H7 (cell line): ENCODE measurements at places on chromosomes 7 and 10. TPM values are rescaled to one million over a fixed set of nuclear protein-coding genes. Genes with fewer than 3 reads are reported as not detected.

- DNase-seq: no peak
Observed at GRCh38 chr7:133560900-133561299, 308.0 kb downstream of the EXOC4 start.

DNA sequence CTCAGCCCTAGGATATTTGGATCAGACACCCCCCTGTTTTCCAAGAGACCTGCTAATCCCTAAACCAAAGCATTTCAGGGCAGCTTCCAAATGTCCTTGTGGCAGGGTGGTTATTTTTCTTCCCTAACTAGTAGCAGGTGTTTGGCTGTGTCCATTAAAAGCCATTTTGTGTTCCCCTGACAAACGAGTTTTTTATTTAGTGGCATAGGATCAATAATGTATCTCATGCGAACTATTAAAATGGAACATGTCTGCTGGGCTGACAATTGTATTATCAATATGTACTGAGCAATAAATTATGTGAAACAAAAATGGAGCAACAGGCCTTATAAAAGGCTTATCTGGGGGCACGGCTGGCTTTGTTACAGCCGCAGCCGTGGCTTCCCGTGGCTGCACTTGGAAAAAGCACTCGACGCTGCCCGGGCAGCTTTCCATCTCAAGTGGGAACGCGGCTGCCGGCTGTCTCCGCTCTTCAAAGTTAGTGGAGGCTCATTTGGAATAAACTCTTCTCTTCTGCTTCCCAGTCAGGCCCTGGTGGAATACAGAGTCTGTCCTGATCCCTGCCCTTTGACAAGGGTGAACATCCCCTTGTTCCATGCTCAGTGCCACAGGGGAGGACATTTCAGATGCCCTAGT is 554.3 kb downstream of the TYW1 start:
- no peak for DNase-seq

DNA sequence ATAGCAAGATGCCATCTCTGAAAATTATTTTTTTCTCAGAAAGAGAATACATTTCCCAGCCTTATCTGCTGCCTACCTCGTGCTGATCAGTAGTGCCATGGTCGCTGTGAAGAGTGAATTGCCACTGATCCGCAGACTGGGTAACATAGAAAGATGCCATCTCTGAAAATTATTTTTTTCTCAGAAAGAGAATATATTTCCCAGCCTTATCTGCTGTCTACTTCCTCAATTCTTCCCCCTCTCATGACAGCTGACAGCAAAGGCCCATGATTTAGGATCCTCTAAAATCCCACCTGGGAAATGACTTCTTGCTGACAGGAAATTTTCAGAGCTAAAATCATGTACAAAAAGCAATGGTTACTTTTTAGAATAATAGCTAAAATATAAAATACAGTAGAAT is 92.5 kb upstream of the AHR start:
- DNase-seq: no peak

DNA sequence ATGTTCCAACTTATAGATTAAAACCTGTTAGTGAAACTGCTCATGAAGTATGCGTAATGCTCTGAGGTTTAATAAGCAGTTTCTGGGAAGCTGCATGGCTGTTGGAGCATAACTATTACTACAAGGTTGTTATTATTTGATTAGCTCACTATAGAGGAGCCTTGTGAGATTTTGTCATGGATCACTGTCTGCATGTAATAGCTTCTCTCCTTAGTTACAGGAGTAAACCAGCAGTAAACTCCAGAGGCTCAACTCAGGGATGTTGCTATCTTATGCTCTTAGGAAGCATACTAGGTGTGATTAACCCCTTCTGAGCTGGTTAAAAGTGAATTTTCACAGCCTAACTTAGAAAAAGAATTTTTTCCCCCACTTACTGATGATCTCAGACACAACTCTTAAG is 63.6 kb upstream of the IFRD1 start:
- DNase-seq: no peak

DNA sequence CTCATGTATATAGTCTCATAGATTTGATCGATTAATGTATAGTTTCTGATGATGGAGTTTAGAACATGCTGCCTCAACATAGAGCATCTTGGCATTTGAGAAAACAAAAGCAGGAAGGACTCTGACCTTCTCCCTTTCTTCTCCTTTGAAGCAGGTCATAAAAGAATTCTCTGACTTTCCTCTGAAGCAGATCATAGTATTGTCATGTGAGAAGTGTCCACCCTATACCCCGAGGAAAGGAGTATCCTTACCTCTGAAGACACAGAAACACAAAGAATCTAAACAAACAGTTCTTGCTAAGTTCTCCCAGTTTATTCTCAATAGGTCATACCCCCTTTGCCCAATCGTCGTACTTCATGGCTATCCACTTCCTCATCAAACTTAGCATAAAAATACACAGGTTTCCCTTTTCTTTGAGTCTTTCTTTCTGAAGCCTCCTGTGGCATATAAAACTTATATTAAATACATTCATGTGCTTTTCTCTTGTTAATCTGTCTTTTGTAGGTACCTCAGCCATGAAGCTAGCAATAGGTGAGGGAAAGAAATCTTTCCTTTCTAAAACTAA is 194.9 kb downstream of the REEP3 start:
- no peak for DNase-seq

DNA sequence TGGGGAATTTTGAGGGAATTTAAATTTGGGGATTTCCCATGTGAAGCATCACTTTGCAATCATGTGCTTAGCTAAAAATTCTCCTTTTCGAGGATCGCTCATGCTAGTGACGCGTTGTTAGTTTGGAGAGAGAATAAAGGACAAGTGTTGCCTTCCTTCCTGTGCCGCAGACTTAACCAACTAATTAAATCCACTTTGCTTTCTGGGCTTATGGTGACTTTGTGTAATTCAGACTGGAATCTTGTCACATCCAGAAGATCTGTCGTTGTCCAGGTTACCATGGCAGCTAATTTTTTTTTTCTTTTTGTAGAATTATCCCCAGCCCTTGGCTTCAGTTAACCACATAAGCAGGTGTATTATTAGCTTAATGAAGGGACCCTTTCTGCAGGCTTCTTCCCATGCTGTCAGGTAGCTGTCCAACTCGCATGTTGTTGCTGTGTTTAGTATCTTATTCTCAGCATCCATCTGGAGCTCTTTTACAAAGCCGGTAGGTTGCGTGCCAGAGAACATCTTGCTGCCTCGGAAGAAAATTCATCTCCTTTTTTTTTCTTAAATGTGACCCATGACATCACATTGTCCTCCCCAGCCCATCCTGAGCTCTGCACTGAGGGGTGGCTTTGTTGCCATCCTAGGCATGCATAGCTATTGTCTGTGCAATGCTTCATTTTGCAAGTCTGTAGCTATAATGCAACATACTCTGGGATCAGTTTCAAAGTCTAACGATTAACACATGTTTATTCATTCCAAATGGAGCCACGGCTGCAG is 47.2 kb upstream of the NRP1 start:
- peak; percentile 11 for DNase-seq

- peak; percentile 96 for DNase-seq
Observed at GRCh38 chr10:68720793-68721672, at the start of gene CCAR1. CCAR1 (plus strand) TSS chr10:68721239; CDS start chr10:68722505, 1,266 bp downstream.

DNA sequence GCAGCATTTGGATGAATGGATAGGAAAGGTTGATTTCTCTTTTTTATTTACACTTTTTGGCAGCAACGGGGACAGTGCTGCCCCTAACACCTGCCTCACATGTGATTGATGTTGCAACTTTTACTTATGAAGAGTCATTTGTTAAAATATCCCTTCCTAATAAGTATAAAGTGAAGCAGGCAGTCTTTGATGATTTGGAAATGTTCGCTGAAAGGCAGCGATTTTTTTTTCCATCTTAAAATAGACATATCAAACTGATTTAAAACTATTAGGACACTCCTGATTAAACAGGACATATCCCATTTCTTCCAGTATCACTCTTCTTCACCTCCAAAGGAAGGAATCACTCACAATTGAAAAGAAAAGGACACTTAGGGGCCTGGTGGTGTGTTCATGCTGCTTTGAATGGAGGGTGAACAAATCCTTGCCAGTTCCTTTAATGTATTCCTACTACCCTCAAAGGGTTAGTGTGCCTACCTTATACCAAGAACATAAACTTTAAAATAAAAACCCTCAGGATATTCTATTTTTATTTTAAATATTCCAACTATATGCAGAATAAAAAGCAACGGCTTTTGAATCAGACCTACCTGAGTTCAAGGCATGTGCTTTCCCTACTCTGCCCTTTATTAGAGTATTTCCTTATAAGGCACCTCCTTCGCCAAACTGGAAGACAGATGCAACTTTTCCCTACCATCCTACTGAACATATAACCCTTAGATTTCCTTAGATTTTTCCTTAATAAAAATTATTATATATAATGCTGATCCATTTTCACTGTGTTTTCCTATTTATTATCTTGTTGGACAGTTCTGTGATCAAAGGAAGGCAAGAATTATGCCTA is 1.1 kb downstream of the ADK start:
- peak; percentile 29 for DNase-seq

SLC26A3 gene
- not detected in 2 replicates for total RNA-seq

MARCHF5 gene
- total RNA-seq: 7.9 and 11.6 TPM in 2 replicates
